ENCODE measurements at places on chromosomes 2 and 18.

DNA sequence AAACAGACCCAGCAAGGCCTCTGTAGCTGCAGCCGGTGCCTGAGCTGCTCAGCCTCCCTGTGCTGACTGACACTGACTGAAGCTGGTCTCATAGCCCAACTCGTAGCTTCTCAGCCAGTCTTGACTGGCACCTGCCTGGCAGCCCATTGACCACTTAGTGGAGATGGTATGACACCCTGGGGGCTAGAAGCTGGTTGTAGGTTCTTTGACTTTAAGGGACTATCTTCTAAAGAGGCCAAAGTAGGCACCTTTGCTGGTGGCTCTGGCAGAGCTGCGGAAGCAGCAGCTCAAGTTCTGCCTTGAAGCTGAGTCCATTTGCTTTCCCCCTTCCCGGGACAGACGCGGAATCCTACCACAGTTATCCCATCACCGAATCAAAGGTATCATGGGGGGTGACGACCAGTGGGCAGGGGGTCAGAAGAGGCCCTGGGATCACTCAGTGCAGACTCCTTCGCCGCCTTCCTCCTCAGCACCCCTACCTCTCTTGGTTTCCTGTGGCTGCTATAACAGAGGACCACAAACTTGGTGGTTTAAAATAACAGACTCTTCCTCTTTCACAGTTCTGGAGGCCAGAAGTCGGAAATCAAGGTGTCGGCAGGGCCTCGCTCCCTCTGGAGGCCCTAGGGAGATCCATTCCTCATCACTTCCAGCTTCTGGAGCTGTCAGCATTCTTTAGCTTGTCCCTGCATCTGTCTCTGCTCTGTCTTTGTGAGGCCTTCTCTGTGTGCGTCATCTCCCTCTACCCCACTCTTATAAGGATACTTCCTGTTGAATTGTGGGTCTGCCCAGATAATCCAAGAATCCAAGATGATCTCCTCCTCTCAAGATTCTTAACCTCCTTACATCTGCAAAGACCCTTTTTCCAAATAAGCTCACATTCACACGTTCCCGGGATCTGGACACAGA is 13.7 kb upstream of the FOSL2 start:
- DNase-seq = no peak

GRCh38 chr2:12606472-12607000 is 110.2 kb upstream of the TRIB2 start:
- no peak for DNase-seq

DNA sequence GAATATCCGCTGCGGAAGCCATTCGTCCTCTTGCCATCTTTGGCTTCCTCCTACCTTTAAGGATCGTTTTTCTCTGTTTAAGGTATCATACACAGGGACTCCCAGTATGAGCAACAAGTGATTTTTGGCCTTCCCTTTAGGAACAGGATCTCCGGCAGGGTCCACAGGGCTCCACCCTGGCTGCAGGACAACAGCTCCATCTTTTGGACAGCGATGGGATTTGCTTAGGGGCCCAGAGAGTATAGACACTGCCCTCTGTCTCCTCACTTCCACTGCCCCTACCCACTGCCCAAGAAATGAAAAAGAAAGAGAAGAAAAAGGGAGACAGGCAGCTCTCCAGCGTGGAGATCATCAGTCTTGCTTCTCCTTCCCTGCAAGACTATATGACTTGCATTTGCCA is 224.5 kb downstream of the UXS1 start:
- DNase-seq = no peak

DNA sequence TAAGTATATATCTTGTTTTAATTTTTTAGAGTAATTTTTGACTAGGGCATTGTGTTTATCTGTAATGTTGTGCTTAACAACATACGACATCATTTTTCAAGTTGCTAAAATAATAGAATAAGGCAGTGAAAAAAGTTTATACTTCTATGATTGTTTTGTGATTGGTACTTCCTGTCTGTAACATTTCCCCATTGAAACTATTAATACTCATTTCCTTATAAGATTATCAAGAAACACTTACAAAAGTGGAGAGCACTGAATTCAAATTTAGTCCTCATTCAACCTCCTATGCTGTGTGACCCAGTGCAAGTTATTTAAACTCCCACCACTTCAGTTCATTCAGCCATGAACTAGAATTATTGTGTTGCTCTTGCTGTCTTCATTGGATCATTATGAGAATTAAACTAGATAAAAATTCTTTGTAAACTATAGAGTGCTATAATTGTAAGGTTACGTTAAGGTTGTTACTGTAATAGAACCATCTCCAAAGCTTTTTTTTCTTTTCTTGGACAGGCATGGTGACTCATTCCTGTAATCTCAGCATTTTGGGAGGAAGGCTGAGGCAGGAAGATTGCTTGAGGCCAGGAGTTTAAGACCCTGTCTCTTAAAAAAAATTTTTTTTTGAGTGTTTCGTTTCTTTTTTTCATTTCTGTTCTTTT is 2.8 kb downstream of the ETAA1 start:
- DNase-seq = no peak

DNA sequence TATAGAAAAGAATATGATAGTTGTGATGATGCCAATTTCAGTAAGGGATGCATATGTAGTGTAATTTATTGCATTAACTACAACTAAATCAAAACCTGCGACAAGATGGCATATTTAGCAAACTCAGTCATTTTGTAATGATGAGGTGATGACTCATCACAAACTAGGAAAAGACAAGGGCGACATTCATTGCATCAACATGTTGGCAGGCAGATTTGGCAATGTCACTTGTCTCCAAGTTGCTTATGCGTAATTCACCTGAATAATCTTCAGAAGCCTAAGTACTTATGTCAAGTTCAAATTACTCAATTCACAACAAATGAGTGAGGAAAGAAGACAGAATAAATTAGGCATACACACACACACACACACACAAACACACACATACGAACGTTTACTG is 273.2 kb upstream of the RGPD4 start:
- no peak for DNase-seq

DNA sequence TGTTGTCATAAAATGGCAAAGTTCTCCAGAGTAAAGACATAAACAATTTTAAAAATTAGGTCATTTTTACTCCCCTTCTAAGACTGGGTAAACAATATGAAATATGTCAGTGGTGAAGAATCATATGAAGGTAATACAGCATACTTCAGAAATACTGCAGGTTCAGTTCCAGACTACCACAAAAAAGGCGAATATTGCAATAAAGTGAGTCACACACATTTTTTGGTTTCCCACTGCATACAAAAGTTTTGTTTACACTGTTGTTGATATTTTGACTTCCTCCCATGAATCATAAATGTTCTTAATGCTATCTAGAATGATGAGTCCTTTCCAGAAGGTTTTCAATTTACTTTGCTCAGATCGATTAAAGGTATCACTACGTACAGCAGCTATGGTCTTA is 73.5 kb downstream of the SMC6 start:
- no peak for DNase-seq

DNA sequence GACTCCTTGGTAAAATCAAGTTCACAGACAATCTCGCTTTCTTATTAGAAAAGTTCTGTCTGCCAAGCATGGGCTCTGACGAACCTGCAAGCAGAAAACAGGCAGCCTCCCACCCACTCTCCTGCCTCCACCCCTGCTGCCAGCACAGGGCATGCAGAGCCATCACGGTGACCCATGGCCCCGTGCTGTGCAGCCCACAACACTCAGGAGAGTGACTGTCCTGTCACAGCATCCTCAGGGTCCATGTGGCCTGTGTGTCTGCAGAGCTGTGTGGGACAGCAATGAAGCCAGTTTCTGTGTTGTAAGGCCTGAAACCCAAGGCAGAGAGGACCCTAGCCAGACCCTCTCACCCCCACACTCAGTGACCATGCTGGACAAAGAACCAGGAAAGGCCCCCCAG is 46.2 kb downstream of the TFCP2L1 start:
- no peak for DNase-seq

DNA sequence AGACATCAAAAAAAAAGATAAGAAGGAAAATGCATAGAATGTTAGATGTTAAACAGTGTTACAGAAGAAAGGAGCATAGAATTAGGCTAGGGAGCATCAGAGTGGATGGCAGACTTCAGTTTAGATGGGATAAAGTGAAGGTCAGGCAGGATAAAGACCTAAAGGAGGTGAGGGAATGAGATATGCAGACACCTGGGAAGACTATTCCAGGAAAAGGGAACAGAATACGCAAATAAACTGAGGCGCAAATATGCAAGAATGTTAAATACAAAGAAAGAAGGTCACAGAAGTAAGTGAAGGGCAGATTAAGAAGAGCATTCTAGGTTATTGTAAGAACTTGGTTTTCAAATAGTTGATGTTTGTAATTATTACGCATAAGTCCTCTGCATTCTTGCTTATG is 116.3 kb upstream of the REG3A start:
- DNase-seq = no peak

GRCh38 chr2:3199627-3200345 is 177.8 kb downstream of the EIPR1 start:
- no peak for DNase-seq

DNA sequence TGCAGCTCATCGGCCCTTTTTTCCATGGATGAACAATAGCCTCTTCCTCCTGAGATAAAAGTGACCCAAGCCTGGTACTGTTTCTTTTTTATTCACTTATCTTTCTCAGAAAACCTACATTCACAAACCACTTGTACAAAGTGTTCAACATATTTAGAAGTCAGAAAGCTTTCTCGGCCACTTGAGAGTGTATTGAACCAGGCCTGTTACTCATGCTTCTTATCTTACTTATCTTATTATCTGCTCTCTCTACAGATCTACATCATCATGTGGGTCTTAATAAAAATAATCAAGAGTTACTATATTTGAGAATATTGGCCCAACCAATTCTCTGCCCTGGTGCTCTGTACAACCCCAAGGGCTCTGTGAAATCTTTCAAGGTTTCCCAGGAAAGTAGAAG is 242.1 kb downstream of the MREG start:
- DNase-seq = no peak

- no peak for DNase-seq
These were observed 729 bp upstream of the REL start for GRCh38 chr2:60880643-60881046.

GRCh38 chr2:65353927-65354326 is 78.5 kb downstream of the SPRED2 start:
- DNase-seq = no peak

DNA sequence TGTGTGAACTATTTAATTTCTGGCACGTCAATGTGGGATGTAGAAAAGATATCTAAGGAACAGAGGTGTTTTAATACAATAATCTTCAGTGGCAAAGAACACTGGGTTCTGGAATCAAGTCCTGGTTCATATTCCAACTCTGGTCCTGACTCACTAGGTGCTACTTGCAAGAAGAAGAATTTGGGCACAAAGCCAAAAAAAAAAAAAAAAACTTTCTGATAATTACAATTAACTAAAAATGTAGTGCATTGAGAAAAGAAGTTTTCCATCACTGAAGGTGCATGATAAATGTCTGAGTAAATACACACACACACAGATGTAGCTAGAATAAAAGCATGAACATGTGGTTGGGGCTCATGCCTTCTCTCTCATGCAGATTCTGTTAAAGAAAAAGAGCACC is 424.4 kb upstream of the REG3G start:
- DNase-seq = no peak

DNA sequence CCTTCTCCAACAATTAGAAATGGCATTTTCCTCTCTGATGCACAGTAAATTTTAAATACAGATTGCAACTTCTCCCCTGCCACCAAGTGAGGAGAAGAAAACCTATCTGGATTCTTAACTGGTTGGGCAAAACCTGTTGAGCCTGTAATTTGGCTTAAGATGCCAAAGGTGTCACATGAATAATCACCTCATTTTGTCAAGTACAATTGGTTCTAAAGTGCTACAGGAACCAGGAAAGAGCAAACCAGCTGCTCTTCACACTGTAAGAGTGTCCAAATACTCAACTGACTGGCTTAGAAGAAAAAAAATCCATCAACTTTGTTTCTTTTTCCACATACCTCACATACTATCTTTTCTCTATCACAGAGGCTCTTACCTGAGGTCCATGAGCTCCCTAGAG is 35.4 kb downstream of the NPC1 start:
- no peak for DNase-seq

DNA sequence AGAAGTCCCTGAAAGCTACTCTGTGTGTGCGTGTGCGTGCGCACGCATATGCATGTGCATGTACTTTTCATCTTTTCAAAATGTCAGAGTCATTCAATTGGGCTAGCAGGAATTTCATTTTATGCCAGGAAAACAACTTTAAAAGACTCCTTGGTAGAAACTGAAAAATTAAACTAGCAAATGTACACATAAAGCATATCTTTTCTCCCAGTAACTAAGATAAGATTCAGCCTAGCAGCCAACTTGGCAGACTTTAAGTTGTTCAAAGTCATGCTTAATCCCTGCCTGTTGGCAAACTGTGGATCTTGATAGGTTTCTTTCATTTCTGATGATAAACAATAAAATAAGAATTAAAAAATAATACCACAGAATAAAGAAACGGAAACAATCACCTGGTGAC is 1129.1 kb downstream of the LRP1B start:
- DNase-seq = no peak
